ENCODE measurements at places on chromosomes 6 and 20.

DNA sequence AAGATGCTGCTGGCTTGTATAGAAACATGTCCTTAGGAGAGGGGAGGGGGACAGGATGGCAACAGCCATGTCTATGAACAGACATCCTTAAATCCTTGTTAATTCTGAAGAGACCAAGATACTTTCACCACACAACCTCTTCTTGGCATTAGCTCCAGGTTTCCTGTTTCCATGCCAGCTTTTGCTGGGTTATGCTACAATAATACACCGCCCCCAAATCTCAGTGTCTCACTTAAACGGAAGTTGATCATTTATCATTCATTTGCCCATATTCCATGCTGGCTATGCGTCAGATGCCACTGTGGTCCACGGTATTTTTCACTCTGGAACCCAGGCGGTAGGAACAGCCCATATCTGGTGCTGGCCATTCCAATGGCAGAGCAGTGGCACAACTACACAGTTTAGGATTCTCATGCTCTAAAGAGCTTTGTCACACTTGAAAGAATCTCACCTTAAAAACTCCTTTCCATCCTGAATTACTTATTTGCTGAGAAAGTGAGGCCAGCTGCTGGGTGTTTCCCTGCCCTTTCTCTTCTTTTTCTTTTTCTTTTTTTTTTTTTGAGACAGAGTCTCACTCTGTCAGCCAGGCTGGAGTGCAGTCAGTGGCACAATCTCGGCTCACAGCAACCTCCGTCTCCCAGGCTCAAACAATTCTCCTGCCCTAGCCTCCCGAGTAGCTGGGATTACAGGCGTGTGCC, 3.7 kb upstream of the RNASET2 start:
- no peak for DNase-seq

- no peak for DNase-seq
These were observed 27.4 kb downstream of the PMEPA1 start for GRCh38 chr20:57682184-57683101.

GRCh38 chr6:3733321-3733925, 18.1 kb downstream of the PXDC1 start:
- DNase-seq = no peak

DNA sequence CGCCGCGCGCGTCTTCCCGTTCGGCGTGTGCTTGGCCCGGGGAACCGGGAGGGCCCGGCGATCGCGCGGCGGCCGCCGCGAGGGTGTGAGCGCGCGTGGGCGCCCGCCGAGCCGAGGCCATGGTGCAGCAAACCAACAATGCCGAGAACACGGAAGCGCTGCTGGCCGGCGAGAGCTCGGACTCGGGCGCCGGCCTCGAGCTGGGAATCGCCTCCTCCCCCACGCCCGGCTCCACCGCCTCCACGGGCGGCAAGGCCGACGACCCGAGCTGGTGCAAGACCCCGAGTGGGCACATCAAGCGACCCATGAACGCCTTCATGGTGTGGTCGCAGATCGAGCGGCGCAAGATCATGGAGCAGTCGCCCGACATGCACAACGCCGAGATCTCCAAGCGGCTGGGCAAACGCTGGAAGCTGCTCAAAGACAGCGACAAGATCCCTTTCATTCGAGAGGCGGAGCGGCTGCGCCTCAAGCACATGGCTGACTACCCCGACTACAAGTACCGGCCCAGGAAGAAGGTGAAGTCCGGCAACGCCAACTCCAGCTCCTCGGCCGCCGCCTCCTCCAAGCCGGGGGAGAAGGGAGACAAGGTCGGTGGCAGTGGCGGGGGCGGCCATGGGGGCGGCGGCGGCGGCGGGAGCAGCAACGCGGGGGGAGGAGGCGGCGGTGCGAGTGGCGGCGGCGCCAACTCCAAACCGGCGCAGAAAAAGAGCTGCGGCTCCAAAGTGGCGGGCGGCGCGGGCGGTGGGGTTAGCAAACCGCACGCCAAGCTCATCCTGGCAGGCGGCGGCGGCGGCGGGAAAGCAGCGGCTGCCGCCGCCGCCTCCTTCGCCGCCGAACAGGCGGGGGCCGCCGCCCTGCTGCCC, 1.1 kb downstream of the SOX4 start:
- peak; percentile 14 for DNase-seq

- no peak for DNase-seq
These were observed 6.6 kb downstream of the MYL9 start for GRCh38 chr20:36548006-36548315.

DNA sequence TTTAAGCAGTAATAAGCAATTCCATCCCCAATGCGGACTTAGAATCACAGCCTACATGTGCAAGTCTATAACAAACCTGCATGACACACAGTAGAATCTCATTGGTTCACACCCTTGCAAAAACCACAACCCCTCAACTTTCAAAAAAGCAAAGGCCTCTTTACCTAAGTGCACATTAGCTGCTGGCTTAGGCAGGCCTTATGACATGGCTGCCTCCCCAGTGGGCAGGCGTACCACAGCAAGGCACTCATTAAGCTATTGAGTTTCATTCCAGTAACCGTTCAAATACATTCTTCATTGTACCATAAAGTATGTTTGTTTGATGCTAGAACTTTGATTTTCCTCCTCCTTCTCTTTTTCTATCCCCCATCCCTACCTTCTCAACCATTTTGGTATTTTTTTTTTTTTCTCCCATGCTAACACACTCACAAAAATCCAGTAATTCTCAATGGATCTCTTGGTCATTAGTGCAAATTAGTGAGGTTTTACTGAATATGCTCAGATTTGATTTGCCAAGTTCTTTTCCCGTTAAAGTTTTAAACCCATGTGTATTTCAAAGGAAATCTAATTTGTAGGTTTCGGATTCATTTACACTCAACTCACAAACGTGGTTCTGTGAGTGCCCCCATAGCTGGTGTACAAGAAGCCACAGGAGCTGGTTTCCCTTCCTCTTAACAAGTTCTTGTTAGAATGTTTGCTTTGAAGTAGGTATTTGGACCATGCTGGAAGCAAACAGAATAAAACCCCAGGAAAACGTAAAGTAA, 460.4 kb upstream of the RUNX2 start:
- DNase-seq = no peak

DNA sequence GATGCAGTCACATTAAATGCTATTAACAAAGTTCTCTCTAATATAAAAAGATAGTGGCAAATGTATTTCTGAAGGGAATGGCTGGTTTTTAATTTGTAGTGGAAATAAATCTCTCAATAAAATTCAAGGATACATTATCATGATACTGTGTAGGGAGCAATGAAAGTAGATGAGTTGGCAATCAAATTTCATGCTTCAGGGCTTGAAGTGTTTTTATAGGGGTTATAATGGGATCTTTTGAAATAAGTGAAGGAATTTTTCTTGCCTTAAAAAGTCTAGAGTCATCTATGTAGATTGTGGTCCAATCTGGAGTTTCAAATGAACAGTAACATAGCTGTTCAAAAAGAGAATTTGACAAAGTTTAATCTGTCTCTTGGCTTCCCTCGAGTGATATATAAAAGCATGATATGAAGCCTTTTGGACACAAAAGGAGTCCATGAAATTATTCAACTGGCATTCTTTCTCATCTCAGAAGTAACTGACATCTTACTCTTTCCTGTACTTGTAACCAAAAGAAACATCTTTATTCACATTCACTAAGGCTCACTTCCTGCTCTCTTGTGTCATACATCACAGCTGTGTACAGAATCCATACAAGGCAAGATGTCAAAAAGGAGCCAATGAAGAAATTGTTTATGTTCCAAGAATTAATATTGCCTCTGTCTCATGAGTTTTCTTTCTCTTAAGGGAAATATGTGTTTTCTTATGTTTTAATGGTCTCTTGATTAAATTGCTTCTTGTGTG, 591.0 kb upstream of the GJE1 start:
- no peak for DNase-seq

DNA sequence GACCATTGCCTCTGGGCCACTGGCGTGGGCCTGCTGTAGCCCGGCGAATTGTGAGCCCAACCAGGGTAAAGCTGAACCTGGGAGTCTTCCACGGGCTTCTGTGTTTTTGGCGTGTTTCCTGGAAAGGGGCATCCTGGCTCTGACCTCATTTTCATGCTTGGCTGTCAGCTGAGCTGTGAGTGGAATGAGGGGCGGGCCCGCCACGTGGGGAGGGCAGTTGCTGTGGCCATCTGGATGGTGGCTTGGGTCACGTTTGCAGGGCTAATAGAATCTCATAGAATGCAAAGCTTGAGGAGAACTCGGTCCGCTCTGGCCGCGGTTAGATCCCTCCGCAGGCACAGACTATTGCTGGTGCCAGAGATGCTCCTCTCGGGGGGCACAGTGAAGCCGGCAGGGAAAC, 263.0 kb downstream of the SMOC2 start:
- DNase-seq = no peak

- DNase-seq = no peak
These were observed 23.9 kb upstream of the B3GAT2 start for GRCh38 chr6:70980727-70981126.

DNA sequence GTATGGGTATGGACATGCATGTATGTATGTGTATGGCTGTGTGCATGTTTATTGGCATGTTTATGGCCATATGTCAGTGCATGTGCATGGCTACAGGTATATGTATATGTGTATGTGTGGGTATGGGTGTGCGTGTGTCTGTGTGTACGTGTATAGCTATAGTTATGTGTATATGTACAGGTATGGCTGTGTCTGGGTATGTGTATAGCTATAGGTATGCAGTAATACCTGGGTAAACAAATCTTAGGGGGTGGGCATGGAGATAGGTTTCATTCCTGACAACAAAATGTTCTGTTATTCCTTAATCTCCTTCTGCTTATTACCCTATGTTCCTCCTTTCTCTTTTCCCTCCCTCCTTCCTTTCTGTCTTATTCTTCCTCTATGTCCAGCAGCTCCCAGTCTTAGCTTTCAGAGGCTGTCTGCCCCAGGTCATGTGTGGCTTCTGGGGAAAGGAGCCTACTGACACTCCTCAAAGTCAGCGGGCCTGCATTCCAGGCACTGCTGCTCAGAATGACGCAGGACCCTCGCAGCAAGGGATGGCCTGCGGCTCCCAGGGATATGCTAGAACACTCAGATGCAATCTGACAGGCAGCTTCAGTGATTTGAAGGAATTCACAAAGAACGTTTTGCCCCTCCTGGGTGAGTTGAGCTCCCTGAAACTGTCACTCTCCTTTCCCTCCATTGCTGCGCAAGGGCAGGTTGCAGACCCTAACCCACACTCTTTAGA, 139.3 kb upstream of the PHACTR1 start:
- DNase-seq = no peak

DNA sequence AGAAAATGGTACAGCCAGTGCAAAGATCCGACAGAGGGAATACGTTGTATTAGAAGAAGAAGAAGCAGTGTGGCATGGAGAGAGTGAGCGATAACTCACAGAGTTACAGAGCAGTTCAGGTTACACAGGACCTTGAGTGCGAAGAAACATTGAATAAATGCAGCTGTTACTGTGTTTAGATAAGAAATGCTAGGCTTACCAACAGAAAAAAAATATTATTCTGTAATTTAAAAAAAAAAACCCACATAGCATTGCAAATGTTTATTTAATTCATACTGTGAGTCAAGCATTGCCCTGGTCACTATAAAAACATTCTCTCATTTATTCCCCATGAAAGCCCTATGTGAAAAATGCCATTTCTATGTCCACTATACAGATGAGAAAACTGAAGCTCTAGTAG, 373.4 kb upstream of the EPHA7 start:
- no peak for DNase-seq

DNA sequence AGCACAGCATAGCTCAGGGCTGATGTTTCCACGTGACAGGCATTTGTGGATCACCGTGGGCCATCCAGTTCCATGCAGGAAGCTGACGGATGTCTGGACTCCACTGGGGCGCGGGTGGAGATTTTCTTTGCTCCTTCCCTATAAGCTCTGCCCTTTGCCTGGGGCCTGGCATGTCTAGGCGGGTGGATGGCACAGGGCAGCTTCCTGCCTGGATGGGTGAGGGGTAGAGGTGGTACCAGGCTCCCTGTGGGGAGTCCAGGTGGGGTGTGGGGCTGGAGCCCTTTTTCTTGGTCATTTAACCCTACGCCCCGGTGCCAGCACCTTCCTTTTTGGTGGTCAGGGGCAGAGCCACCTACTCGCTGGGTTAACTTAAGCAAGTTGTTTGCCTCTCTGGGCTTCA, 10.4 kb downstream of the FAM110A start:
- DNase-seq = no peak

- DNase-seq = no peak
These were observed 533.3 kb downstream of the HACE1 start for GRCh38 chr6:104326173-104327001.

DNA sequence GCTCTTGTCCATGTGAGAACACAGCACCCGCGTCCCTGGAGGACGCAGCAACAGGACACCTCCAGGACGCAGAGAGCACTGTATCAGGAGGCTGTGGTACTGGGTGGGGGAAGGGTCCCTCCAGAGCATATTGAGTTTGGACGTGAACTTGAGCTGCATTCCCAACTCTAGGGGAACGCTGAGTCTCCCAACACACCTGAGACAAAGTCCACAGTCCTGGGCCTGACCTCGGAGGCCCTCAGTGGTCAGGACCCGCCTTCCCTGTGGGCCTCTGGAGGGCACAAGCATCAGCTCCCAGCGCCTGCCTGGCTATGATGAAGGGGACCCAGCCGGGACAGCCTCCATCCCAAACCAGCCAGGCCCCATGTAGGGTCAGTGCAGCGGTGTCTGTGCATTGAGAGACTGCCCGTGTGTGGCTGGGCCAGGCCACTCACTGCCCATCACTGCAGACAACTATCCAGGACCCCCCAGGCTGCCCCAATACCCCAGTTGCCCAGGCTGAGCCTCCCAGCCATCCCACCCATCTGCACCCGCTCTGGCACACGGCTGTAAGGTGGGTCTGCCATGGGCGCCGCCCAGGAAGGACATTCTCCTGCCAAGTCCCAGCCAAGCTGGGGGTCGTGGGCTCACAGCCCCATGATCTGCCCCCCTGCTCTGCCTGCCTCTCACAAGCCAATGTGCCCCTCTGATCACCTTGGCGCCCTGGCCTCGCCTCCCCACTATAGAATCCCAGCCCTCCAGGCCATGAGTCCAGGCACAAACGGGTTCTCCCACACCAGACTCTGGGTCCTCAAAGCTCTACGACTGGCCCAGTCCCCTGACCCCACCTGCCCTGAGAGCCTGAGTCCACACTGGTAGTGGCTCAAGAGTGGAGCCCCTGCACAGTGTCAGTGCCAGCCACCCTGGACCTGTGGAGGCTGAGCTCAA, 115.7 kb downstream of the TAF4 start:
- no peak for DNase-seq

DNA sequence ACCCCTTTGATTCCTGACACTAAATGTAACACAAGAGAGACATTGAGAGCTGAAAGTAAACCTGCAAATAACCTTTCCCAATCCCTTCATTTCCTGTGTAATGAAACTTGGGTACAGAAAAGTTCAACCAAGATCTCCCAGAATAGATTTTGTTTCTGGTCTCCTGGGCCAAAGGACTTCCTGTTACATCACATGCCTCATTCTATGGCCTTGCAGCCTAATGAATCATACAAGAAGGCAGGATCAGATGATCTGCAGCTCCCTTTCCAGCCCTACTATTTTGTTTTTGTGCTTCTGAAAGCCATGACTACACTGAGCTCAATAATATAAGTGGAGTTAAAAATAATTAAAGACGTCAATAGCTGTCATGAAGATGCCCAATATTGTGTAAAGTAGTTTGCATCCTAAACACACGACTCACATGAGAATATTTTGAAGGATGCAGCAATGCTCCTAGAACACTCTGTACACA, 73.4 kb upstream of the NOX3 start:
- no peak for DNase-seq

GRCh38 chr6:38877721-38878120, 162.6 kb downstream of the DNAH8 start:
- DNase-seq = no peak

- DNase-seq = no peak
These were observed 76.5 kb upstream of the TOP1 start for GRCh38 chr20:40952136-40952535.

GRCh38 chr20:1895674-1896483, 672 bp downstream of the SIRPA start:
- no peak for DNase-seq

- DNase-seq = no peak
These were observed 3.9 kb downstream of the SPEF1 start for GRCh38 chr20:3777381-3777715.
